ENCODE measurements at places on chromosomes 13 and 19.
A peak's percentile ranks its signal among the peaks of the same experiment; 100 is the strongest.

DNA sequence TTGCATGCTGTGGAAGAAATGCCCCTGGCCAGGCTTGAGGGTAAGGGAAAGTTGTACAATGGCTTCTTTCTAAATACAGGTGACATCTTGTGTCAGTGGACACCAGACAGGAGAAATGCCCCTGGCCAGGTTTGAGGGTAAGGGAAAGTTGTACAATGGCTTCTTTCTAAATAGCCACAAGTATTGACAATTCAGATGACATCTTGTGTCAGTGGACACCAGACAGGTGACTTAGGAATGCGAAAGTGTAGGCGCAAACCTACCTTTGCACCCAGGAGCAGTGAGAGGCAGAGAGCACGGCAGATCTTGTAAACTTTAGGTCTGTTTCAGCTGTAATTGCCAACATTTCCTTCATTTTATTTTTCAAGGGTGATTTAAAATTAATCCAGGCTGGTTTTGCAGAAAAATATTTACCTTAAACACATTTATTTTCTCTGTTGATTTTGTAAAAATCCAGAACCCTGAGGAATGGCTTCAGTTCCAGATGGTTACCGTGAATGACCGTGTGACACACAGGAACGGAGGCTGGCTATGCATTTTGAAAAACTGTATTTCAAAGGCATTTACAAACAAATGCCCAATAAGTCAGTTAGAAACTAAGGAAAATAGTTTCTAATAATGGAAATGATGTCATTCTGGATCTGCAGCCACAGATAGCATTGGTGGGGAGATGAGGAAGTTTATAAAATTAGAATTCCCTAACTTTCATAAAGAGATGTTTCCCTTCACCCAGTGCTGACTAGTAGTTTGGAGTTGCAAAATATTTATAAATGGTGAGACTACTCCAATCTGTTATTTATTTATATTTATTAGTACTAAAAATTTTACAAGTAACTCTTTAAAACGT, 34.9 kb downstream of the TNFSF13B start:
- DNase-seq: no peak

- no peak for DNase-seq
Measured at GRCh38 chr19:38700902-38701454, 43.3 kb downstream of the CAPN12 start.

GRCh38 chr19:44973982-44974735, 19.0 kb downstream of the CLPTM1 start:
- no peak for DNase-seq

- no peak for DNase-seq
Measured at GRCh38 chr19:33551676-33552075, 30.1 kb upstream of the PEPD start.

DNA sequence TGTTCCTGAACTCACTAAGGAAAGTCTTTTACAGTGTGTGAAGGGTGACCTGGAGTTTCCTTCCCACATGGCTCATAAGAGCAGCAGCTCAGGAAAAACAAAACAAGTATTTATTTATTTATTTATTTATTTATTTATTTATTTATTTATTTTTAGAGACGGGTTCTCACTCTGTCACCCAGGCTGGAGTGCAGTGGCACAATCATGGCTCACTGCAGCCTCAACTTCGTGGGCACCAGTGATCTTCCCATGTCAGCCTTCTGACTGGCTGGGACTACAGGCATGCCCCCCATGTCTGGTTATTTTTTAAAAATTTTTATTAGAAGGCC, 10.4 kb downstream of the ARL11 start:
- DNase-seq: no peak

- DNase-seq: no peak
Measured at GRCh38 chr13:46361276-46361934, 25.6 kb downstream of the RUBCNL start.

DNA sequence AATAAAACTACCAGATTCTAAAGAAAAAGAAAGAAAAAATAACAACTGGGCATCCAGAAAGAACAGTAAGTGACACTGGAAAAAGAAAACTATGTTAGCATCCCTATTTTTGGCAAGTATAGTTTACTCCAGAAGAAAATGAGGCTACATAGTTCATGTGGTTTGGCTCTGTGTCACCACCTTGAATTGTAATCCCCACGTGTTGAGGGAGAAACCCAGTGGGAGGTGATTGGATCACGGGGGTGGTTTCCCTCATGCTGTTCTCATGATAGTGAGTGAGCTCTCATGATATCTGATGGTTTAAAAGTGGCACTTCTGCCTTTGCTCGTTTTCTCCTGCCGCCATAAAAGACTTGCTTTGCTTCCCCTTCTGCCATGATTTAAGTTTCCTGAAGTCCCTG, 76.9 kb downstream of the ITGBL1 start:
- DNase-seq: peak; percentile 14

- DNase-seq: no peak
Measured at GRCh38 chr19:31421082-31421481, 71.8 kb upstream of the TSHZ3 start.

Data from epithelial cell of prostate (primary cell).